ENCODE measurements at places on chromosomes 16 and 17. TPM values are rescaled to one million over a fixed set of nuclear protein-coding genes. Genes with fewer than 3 reads are reported as not detected.

DNA sequence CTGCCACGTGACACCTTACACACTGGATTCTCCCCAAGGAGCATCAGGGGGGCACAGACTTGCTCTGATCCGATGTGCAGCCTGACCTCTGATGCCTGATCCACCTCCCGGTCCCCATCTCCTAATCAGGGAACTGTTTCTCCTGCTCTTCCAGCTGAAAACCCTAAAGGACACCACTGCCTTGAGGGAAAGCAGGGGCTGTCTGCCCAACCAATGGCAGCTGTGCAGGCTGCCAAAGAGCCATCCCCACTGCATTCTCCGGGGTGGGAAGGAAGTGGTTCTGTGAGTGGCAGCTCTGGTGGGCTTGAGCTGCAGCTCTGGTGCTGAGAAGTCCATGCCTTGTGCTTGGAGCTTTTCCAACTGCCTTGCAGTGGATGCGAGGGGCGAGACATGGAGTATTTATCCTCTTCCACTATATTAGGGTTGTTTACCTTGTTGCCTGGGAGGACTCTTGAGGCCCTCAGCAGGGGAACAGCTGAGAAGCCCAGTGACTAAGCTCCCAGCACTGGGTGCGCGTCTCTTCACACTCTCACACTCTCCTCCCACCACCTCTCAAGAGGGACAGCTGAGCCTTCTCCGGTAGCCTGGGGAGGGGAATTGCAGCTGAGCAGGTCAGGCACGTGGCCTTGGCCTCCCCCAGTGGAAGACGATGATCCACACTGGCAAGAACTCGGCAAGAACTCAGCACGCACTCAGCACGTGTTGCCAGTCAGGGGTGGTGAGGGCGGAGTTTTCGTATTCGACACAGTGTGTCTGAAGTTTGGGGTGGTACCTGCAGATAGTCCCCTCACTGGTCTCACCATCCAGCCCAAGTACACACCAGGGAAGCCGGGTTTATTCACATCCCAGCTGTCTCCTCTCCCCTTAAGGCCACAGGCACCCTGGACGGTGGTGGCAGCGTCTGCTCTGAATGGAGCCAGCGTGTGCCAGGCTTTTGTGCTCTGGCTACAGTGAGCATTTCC, 21.1 kb upstream of the SPATA32 start:
- peaks cover 2% of the 10 kb centered on the region for H3K4me1 ChIP-seq
- H3K4me3 ChIP-seq: no peak overlapping the region
- H3K27ac ChIP-seq: no peak overlapping the region
- H3K27me3 ChIP-seq: no peaks in the 10 kb centered on the region
- DNase-seq: peak; percentile 52

GRCh38 chr17:6642592-6642991, 1.7 kb downstream of the TXNDC17 start:
- H3K4me3 ChIP-seq: no peak overlapping the region
- H3K27me3 ChIP-seq: no peaks in the 10 kb centered on the region
- DNase-seq: no peak
- no peak overlapping the region for H3K27ac ChIP-seq
- peaks cover 4% of the 10 kb centered on the region for H3K36me3 ChIP-seq

- H3K27ac ChIP-seq: no peak overlapping the region
- H3K27me3 ChIP-seq: no peaks in the 10 kb centered on the region
- H3K36me3 ChIP-seq: peaks cover 7% of the 10 kb centered on the region
These were observed 27.3 kb downstream of the KAT7 start for GRCh38 chr17:49815761-49816281.

DNA sequence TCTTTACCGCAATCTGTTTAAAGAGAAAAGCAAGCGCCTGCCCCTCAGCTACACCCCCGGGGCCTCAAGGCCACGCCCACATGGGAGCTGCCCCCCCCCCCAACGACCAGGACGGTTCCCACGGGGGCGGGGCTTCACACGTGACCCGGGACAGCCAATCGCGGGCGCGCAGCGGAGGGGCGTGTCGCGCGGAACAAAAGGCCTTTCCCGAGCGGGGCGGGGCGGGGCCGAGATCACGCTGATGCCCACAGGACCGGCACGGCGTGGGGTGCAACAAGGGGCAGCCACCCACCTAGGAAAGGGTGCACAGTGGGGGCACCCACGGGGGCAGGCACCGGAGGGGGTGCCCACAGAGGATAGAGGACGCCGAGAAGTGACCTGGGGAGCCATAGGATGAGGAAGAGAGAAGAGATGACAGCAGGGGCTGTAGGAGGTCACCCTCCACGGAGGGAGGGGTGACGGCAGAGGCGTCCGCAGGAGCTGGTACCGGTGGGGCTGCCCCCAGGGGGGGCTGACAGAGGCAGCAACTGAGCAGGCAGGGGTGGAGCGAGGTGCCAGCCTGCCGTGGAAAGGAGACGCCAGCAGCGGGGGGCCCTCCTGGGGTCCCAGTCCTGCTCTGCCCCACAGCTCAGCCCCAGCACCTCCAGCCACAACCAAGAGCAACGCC, 6.2 kb downstream of the UNKL start:
- H3K4me3 ChIP-seq: peak overlapping the region; percentile 13
- no peaks in the 10 kb centered on the region for H3K4me1 ChIP-seq
- H3K36me3 ChIP-seq: no peaks in the 10 kb centered on the region

Gene VAT1L
- 9.3 TPM for total RNA-seq
